CD4-positive, alpha-beta T cell treated with Interleukin-10 for 1 hour (primary cell): ENCODE measurements at places on chromosomes 16 and 17.
A peak's percentile ranks its signal among the peaks of the same experiment; 100 is the strongest.

DNA sequence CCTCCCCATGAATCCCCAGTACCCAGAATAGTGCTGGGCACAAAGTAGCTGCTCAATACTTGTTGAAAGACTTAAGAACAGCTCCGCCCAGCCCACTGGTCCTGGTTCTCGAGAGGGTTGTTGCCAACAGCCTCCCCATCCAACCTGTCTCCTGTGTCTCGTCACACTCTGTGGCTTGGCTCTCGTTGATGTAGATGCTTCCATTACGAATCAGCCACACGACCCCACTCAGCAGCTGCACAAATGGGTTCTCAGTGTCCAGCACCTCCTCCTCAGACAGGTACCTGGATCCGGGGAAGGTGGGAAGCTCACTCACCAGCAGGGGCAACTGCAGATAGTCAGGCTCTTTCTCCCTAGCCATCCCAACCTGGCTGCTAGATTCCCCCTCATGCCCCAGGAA, 2.1 kb downstream of the NAGPA start:
- no peak for DNase-seq

GRCh38 chr17:9498490-9498889, 77.1 kb downstream of the STX8 start:
- DNase-seq: no peak

GRCh38 chr16:28596115-28596630, 677 bp downstream of the SULT1A2 start:
- DNase-seq: no peak

DNA sequence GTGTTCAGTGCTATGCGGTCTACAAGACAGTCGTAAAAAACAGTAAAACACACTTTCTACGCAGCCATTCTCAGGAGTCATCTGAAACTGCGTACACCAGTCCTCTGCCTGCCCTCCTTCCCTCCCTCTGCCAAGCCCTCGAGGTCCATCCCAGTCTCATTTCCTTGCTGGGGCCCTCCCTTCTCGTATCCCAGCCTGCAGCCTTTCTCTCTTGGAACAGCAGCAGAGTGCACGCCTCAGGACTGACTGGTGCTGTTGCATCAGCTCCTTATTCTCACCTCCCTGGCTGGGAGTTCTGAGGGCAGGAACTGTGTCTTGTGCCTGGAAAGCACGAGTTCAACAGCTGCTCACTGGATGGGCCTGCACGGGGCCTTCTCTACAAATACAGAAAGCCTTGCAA, 12.5 kb downstream of the FAHD1 start:
- no peak for DNase-seq

GRCh38 chr17:3712811-3713463, 10.8 kb upstream of the HASPIN start:
- peak; percentile 19 for DNase-seq

- peak; percentile 39 for DNase-seq
Observed at GRCh38 chr17:82668631-82669099, 20.4 kb upstream of the WDR45B start.

DNA sequence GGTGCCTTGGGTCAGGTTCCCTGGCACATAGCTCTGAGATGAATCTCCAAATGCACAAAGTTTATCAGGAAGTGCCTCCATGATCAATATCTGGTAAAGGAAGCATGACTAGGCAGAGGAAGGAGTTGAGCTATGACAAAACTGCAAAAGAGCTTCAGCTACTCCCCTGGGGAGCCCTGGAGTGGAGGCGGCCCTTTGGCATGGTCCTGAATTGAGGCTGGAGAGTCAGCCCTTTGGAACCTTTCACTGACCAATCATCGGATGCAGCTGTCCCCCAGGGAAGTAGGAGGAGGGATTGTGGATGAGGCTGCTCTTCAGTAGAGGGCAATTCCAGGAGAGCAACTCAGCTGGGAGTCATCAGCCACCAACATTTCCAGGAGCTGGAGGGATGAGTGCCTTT, 46.1 kb upstream of the NLRP1 start:
- no peak for DNase-seq

- DNase-seq: no peak
Observed at GRCh38 chr16:80607204-80607603, 66.4 kb downstream of the DYNLRB2 start.

DNA sequence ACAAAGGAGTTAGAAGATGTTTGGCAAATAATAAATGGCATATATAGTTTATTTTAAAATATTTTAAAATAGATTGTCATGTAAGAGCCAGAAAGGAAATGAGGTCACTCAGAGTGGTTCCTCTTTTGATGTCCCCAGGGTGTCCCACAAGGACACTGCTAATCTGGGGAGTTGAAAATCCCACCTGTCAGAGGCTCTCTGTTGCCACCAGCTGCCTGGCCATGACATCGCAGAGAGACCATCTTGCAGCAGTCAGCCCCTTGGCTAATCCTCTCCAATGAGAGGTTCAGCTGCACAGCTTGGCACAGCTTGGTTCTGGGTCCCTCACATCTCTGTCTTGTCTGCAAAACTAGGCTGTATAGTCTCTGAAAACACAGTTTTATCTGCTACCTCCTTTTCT, 11.0 kb upstream of the RBFOX1 start:
- DNase-seq: no peak

DNA sequence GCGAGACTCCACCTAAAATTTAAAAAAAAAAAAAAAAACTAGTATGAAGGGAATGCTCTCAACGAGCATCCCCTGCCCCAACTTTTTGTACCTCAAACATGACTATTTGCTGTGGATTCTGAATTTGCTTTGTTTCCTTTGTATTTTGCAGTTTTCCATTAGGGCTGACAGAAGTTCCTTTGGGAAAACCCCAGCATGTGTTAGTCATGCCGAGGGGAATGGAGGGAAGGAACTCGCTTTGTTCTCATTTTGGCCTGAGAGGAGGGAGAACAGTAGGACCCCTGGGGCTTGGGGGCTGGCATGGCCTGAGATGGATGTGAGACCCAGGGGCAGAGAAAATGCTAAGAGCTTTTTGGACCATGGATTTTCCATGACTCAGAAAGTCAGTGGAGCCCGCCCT, 20.5 kb downstream of the KRT9 start:
- DNase-seq: no peak

GRCh38 chr17:81115749-81116464, 49.4 kb upstream of the PVALEF start:
- no peak for DNase-seq

- no peak for DNase-seq
Observed at GRCh38 chr16:87642491-87642890, 40.2 kb downstream of the JPH3 start.

GRCh38 chr17:66270106-66270505, 32.3 kb upstream of the PRKCA start:
- no peak for DNase-seq

- no peak for DNase-seq
Observed at GRCh38 chr17:76189741-76190140, 48.7 kb upstream of the FOXJ1 start.

DNA sequence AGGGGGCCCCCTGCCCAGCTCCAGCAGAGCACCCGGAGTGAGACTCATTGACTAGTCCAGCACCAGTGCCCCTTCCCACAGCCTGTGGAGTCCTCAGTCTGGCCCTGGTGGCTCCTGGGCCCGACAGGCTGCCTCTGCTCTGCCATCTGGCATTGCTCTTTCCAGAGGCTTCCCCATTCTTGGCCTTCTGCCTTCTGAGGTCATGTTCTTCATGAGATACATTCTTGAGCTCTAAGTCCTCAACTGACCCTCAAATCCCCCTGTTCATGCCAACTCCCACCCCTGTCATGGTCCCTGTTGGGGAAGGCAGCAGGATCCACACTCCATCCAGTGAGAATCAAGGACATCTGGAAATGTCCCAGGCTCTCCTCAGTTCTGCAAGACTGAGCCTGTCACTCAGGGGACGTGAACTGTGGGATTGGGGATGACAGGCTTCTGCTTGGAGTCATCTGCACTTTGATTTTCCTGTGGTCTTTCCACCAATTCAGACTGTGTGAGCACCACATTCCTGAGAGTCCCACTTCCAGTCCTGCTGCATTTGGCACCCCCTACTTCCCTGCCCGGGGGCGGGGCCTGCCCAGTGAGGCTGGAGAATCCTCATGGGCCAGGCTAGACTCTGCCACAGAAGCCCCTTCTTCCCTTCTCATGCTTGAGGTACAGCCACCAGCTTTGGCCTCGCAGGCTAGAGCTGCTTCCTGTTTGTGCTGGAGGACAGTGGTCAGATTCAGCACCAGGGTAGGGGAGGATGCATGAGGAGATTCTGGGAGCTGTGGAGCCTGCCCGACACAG, 2.7 kb downstream of the TRPV2 start:
- no peak for DNase-seq
